ENCODE measurements at places on chromosomes 1 and 21.

DNA sequence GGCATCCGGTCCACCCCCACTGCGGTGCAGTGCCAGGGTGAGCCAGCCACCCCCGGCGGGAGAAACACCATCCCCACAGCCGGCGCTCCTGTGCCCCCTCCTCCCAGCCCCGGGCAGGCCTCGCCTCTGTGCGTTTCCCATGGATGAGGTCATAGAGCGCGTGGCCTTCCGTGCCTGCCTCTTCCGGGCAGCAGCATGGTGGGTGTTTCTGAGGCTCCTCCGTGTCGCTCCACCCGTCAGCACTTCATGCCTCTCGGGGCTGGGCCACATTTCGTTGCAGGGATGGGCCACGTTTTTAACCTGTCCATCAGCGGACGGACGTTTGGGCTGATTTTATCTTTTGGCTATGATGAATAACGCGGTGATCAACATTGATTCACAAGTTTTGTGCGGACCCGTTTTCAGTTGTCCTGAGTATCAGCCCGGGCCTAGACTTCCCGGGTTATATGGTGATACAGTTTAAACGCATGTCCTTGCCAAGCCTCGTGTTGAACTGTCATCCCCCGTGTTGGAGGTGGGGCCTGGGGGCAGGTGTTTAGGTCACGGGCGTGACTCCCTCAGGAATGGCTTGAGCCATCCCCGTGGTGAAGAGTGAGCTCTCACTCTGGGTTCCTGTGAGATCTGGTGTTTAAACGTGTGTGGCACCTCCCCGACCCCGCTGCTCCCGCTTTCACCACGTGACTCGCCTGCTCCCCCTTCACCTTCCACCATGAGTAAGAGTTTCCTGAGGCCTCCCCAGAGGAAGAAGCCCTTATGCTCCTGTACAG lies 64.8 kb downstream of the SLX9 start:
- DNase-seq: no peak

DNA sequence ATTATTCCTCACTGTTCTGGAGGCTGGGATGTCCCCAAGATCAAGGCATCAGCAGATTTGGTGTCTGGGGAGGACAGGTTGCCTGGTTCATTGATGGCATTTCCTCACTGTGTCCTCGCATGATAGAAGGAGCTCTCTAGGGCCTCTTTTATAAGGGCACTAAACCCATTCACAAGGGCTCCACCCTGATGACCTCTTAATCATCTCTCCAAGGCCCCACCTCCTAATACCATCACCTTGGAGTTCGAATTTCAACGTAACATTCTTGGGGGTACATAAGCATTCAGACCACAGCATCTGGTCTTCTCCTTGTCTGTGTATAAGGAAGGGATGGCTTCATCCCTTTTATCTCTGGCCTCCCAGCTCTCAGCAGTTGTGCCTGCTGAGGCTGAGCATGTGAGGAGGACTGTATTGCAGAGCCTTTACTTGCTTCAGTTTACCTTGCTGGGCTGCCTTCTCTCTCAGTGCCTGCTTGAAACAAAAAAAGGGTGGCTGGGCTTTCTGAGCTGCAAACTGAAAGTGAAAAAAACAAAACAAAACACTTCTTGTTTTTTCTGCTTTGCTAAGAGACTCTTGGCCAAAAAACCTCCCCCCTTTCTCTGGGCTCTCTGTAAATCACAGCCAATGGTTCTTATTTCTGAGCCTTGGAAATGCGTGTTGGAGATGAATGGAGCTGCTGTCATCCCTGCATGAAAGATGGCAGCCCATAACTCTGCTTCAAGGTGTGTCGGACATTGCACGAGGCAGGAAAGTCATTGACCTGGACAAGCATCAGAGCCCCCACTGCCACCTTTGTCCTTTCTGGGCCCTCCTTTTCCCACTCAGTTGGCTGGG lies 75.8 kb downstream of the RHOU start:
- no peak for DNase-seq

- DNase-seq: peak; percentile 81
Measured at GRCh38 chr1:243742819-243743218, 107.2 kb downstream of the AKT3 start.

GRCh38 chr1:212549503-212550017 lies 59.0 kb upstream of the ATF3 start:
- DNase-seq: no peak

GRCh38 chr1:208565756-208566440 lies 321.7 kb upstream of the PLXNA2 start:
- DNase-seq: no peak

- no peak for DNase-seq
Measured at GRCh38 chr21:32735524-32735923, 7.7 kb upstream of the SYNJ1 start.

DNA sequence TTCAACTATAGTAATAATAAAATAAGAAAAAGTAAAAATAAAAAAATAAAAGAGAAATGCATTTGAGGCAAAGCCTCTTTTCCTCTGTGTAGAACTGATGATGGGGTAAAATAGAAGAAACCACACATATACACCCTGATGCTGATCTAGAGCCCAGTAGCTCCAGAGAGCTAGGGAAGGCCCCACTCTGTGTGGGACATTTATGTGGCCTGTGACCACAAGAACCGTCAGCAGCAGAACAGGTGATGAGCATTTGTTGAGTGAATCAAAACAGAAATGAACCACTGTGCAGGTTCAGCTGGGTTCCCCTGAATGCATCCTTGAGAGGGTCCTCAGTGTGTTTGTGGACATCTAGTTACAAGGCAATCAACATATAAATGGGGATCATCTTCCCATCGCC lies 221.8 kb upstream of the HOOK1 start:
- DNase-seq: no peak

DNA sequence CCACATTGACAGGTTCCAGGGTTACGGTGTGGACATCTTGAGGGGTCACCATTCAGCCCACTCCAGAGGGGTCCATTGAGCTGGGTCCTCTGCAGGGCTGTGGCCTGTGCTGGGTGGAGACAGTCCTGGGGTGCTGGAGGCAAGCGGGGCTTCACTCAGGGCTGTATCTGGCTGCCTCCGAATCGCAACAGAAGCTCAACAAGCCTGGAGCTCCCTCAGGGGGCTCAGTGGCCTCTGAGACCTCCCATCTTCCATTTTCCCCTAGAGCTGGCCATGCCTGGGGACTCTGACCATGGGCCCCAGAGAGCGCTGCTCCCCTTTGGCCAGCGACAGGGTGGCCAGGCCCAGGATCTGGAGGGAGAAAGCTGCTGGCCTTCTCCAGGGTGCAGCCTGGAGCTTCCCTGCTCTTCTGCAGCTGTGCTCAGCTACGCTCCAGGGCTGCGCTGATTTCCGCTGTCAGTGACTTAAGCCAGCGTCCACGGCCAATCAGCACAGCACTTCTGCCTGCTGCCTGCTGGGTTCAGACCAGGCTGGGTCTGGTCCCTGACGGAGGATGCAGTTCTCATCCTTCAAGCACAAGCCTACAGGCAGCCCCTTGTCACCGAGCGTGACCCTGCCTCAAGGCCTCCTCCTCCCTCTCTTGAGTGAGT lies 45.0 kb upstream of the ADARB1 start:
- DNase-seq: no peak

GRCh38 chr21:29372063-29372802 lies 73.5 kb downstream of the BACH1 start:
- peak; percentile 53 for DNase-seq

- no peak for DNase-seq
Measured at GRCh38 chr1:175192111-175192629, 406 bp downstream of the KIAA0040 start.

GRCh38 chr1:70887936-70888335 lies 159.7 kb downstream of the PTGER3 start:
- DNase-seq: no peak

DNA sequence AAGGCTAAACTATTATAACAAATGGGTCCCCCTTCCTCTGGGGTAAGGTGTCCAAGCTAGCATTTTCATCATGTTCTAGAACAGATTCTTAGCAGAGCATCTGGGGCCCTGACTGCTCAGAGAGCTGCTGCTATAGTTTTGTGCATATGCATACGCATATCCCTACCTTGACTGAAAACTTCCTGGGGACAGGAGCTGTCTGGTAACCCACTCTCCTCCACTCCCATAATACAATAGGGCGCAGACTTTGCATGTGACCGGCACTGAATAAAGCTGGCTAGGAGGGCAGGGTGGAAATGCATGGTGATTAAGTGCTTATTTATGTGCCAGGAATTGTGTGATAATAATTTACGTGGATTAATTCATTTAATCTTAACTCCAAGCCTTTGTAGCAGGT lies 11.6 kb downstream of the TRAF5 start:
- DNase-seq: no peak

DNA sequence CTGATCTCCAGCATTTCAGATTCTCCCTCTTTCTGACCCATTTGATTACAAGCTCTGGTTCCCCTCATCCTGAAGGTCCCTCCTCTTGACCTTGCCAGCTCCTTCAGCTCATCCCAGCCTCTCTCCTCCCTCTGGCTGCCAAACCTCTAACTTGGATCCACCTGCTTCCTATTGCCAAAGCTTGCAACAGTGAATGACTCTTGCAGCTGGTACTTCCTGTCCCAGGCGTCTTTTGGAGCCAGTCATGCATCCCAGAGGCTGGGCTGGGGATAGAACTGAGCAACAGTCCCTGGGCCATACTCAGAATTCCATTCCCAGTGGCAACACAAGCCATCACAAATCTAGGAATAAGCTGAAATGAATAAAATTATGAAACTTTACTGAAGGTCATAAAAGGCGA lies 27.7 kb upstream of the SPOCD1 start:
- peak; percentile 83 for DNase-seq

GRCh38 chr1:10604966-10605365 lies 130.2 kb downstream of the PEX14 start:
- no peak for DNase-seq

DNA sequence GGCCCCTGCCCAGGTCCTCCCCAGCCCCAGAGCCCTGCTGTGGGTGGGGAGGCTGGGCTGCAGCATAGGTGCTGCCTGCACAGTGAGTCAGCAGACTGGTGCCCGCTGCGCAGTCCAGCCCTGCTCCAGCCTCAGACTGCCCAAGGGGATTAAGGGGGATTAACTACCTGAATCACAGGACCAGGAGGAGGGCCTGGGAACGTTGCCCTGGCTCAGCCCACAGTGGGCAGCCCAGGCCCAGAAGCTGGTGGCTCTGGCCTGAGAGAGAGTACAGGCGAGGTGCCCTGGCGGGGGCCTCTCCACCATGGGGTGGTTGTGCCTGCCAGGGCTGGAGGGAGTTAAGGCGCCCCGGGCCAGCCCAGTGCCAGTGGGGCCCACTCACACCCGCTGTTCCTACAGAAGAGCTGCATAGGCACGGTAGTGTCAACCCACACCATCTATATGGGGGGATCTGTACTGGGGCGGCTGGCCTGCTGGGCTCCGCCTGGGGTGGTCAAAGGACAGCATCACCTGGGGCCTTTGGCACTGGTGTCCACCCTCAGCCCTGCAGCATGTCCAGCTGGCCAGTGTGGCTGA lies 2.3 kb downstream of the OBSCN start:
- no peak for DNase-seq

DNA sequence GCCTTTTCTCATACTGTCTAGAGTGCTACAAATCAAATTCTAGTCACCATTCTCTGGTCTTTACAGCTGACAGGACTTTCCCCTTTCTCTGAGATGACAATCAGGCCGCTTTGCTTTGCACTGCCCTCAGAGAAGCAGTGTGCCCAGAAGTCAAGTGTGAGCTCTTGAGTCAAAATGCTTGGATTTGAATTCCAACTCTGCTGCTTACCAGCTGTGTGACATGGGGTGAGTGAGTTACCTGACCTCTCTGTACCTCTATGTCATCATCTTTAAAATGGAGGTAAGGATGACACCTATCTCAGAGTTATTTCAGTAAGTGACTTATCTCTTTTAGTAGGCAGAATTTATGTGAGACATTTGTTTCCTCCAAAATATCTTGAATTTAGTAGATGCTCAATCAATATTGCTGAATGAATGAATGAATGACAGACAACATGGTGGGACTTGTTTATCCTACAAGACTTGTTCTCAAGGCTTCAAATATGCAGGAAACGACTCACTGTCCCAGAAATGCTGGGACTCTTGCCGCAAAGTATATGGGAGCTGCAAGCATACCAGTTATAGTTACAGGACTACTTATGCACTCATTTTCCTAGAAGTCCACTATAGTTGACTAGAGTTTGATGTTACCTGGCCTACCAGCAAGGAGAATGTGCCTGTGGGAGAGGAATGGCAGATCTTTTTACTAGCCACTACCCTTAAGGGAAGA lies 38.1 kb upstream of the A3GALT2 start:
- no peak for DNase-seq

GRCh38 chr1:97999320-97999719 lies 78.5 kb upstream of the DPYD start:
- DNase-seq: peak; percentile 81

DNA sequence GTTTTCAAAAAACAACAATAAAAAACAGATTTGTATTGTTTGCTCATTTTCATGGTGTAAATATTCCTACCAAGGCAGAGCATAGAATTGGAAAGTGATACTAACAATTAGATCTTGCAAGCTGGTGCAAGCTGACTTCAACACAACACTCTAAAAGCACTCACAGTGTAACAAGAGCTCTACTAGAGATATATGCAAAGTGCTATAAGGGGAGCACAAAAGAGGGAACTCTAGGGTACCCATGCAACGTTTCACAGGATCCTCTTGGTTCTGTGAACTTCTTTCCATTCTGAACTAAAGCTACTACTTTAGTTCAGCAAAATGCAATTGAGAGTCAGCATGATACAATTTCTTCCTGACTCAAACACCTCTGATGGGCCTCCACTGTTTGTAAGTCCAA lies 78.3 kb downstream of the ATP1B1 start:
- DNase-seq: no peak

GRCh38 chr1:182248721-182249120 lies 142.9 kb downstream of the GLUL start:
- DNase-seq: no peak

- DNase-seq: no peak
Measured at GRCh38 chr1:154386643-154387352, 18.3 kb upstream of the IL6R start.

DNA sequence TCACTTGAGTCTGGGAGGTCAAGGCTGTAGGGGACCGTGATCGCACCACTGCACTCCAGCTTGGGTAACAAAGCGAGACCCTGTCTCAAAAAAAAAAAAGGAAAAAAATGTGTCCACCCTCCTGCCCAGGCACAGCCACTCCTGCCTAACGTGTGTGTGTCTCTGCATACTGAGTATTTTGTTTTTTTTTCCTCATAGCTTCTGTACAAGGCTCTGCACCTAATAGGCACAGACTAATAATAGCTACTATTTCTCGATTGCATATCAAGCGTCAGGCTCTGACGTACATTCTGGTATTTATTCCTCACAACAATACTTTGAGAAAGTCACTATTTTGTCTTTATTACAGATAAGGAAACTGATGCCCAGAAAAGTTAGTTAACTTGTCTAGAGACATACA lies 5.0 kb downstream of the PTGFRN start:
- no peak for DNase-seq

GRCh38 chr1:113325022-113325421 lies 65.3 kb upstream of the MAGI3 start:
- no peak for DNase-seq

GRCh38 chr1:227559499-227559898 lies 3.9 kb upstream of the ZNF678 start:
- no peak for DNase-seq

GRCh38 chr1:197917805-197918651 lies 856 bp downstream of the LHX9 start:
- no peak for DNase-seq
